ENCODE measurements at places on chromosomes 6 and 20.

- no peak for DNase-seq
Observed at GRCh38 chr6:158460602-158461169, 99.2 kb upstream of the TMEM181 start.

- DNase-seq, result no peak
Observed at GRCh38 chr20:54820392-54820791, 345.0 kb downstream of the DOK5 start.

DNA sequence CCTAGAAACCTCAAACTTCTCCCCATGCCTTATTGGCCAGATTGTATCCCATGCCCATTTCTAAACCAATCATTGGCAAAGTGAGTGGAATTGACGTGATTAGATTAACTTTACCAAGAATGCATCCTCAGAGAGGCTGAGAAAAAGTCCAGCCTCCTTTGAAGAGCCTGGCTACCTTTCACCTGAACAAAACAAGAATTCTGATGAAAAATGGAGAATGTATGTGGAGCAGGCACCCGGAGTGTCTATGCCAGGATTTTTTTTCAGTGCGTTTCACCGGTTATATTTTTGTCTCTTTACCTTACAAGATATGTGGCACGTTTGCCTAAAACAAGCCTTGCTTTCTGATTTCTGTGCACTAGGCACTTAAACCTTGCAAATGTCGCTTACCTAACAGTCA lies 6.1 kb upstream of the TRAM2 start:
- no peak for DNase-seq

DNA sequence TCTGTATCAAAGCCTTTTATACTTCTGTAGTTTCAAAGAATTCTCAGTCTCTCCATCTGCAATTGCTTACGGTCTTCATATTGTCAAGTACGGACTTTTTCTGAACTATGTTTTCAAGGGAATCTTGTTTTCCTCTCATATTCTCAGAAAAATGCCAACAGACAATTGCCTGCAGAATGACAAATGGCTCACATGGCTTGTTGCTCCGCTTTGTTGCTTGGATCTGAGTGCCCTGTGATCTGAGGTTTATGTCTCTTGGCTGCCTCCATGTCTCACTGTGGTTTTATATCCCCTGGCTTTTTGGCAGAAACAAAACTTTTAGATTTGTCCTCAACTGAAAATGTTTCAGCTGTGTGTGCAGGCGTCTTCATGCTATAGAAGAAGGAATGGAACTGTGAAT lies 285.4 kb upstream of the CHD6 start:
- DNase-seq, result peak; percentile 56

DNA sequence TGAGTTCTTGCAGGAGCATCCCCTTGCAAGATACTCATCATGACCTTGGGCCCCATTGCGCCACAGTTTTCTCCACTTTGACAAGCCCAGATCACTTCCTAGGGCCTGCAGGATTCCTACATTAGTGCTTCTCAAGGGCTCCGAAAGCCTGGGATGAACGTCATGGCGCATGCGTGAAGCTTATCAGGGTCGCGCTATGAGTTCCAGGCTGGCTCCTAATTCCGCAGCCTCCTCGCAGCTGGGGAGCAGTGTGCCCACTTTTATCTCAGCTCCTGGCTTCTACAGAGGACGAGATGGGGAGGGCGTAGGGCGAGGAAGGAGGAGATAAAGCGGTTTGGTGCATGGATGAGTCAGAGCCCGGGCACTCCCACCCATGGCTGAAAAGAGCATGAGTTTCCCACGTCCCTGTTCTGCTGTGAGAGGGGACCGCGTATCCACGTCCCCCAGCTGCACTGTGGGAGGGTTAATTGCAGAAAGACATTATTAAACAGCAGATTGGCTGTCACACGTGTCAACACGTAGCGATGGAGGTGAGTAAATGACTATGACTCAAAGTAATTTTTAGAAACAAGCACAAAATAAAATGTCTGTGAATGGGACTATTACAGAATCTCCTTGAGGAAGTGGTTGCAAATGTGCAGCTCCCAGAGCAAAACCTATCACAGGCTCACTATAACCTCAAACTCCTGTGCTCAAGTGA lies 72.9 kb upstream of the DSP start:
- DNase-seq, result no peak

DNA sequence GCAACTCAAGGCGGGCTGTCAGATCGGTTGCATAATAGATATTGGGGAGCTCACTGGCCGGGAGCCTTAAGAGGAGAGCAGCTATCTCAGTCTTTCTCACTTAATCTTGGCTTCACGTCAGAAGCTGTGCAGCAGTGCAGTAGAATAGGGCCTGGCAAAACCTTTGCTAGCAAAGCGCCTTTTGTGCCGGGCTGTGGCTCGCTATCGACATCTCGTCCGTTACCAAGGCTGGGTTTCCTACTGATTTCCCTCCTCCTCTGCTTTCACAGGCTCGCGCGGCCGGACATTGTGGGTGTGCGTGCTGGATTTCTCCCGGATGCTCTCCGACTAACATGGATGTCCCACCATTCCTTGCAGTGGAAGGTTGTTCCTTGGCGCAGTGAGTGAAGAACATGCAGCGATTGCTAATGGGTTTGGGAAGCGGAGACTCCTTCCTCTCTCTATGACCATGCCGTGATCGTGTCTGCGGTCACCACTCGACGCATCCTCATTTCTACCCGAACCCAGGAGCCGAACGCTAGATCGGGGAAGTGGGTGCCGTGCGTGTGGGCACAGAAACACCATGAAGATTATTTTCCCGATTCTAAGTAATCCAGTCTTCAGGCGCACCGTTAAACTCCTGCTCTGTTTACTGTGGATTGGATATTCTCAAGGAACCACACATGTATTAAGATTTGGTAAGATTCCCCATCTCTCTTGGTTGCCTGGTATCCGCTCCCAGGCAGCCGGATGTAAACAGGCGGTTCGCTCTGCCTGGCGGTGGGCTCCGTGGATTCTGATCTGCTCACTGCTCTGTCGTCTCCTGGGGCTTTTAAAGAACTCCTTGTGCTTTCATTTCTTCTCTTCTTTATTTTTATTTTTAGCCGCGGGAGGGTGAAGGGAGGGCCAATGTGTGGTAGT lies 5.5 kb downstream of the GRIK2 start:
- DNase-seq, result no peak

GRCh38 chr20:55882910-55883309 lies 122.4 kb downstream of the CBLN4 start:
- DNase-seq, result no peak

GRCh38 chr20:14521436-14521835 lies 184.0 kb upstream of the FLRT3 start:
- DNase-seq, result no peak

DNA sequence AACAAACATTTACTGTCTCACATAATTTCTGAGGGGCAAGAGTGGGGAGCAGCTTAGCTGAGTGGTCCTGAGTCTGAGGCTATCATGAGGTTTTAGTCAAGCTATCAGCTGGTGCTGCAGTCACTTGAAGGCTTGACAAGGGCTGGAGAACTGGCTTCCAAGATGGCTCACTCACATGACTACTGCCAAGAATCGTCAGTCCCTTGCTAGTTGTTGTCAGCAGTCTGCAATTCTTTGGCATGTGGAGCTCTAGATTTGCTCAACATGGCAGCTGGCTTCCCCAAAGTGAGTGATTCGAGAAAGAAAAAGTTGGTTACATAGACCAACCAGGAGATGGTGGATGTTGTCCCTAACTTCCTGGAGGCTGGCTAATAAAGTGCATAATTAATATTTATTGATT lies 2.8 kb upstream of the LRRC1 start:
- no peak for DNase-seq

- DNase-seq, result peak; percentile 48
Observed at GRCh38 chr6:125995972-125996580, 9.7 kb downstream of the TRMT11 start.

DNA sequence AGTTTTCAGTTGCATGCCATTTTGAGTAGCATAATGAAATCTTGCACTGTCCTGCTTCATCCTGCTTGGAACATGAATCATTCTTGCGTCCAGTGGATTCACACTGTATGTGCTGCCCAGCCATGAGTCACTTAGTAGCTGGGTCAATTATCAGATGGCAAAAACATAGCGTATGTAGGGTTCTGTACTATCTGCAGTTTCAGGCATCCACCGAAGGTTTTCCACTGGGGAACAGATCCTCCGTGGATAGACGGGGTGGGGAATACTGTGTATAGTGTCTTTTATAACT lies 61.4 kb downstream of the IL22RA2 start:
- DNase-seq, result no peak

DNA sequence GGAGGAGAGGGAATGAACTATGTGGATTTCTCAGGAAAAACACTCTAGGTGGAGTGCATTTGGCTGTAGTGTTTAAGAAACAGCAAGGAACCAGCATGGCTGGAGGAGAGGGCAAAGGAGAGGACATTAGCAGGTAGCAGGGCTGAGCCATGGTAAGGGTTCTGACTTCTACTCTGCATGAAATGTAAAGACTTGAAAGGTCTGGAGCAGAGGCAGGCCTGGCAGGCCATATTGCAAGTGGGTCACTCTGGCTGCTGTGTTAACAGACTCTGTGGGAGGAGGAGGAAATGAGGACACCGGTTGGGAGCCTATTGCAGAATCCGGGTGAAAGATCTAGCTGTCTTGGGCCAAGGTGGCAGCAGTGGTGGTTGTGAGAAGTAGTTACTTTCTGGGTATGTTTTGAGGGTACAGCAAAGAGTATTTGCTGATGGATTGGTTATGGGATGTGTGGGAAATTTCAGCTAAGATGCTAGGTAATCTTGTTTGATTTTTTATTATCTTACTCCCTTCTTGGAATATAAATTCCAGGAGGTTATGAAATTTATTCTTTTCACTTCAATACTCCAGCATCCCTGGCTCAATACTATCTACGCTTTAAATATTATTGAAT lies 115.9 kb upstream of the BCLAF1 start:
- no peak for DNase-seq

- DNase-seq, result no peak
Observed at GRCh38 chr6:106142876-106143431, 56.8 kb downstream of the PRDM1 start.

- DNase-seq, result no peak
Observed at GRCh38 chr6:144134737-144135136, 15.6 kb upstream of the STX11 start.

GRCh38 chr6:157040191-157040590 lies 263.0 kb downstream of the ARID1B start:
- no peak for DNase-seq

- DNase-seq, result no peak
Observed at GRCh38 chr20:56200456-56200855, 48.1 kb upstream of the MC3R start.

DNA sequence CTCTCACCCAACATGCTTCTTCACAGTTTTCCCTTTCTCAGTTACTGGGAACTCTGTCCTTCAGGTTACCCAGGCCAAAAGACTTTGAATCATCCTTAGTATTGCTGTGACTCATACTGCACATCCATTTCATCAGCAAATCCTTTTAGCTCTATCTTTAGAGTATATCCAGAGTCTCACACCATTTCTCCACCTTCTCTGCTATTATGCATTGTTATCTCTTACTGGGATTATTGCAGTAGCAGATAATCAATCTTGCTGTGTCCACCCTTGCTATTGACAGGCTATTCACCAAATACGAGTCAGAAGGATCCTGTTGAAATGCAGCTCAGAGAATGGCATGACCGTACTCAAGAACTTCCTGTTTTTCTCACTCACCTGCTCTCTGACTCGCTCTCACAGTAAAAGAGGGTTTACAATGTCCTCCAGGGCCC lies 57.3 kb downstream of the BCKDHB start:
- DNase-seq, result no peak

DNA sequence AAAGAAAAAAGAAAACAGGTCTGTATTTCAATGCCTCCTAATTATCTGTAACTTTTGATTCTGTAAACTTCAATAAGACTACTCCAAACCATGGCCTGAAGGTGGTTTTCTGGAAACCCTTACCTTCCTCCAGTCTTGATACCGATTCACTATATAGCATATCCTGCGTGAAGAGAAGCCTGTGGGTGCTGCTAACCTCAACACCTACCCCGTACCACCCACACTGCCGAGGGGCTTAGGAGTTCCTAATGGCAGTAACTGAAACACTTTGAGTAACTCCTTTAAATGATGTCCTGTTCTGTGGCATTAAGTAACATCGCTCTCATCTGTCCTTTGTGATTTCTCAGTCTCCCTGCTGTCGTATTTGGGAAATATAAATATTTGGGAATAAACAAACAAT lies 104.5 kb upstream of the CARMIL1 start:
- no peak for DNase-seq

DNA sequence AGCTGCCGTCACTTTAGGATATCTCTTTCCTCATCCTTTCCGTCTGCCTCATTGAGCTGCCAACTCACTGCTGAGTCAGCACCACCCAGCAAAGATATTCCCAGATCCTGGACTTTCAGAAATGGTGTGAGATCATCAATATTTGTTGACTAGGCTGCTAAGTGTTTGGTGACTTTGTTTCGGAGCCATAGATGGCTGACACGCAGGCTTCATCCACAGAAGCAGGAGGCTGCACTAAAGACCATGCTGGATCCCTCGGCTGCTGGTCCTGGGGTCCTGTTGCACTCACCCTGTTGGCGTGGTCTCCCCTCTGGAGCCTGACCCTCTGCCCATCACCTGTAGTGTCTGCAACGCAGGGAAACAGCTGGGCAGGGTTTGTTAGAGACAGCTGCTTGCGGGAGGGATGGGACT lies 96.5 kb downstream of the ERMARD start:
- DNase-seq, result no peak

DNA sequence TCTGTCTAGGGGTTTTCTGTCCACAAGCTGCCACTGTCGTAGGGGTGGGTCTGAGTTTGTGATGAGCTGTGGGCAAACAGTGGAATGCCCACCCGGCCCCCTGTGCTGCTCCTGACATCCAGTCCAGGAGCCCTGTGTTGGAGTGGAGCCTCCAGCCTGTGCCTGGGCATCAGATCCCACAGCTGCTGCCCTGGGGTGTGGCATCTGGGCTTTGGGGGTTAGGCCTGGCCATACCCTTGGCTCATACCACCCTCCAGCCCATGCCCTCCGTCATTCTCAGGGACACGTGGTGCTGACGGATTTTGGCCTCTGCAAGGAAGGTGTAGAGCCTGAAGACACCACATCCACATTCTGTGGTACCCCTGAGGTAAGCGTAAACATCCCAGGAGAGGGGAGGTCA lies 12.9 kb downstream of the SGK2 start:
- no peak for DNase-seq

GRCh38 chr6:122020588-122021264 lies 378.7 kb upstream of the HSF2 start:
- no peak for DNase-seq

DNA sequence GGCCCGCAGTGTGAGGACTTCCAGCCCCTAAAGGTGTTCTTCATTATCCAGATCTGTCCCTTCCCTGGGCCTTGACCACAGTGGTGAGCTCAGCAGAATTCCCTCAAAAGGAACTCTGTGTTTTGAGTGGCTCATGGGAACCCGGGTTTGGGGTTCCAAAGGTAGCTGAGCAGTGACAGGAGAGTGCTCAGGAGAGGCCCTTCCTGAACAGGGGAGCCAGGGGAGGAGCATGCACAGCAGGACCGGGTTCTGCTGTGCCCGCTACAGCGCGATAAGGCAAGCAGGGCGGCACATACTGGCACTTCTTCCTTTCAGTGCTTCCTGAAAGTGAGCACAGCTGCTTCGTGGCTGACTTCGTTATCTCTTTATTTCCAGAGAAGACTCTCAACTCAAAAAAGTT lies 88.3 kb downstream of the SSR1 start:
- DNase-seq, result no peak

GRCh38 chr6:117417851-117418250 lies 7.9 kb downstream of the ROS1 start:
- no peak for DNase-seq

GRCh38 chr6:129597023-129597713 lies 112.8 kb downstream of the ARHGAP18 start:
- no peak for DNase-seq
